ENCODE measurements at places on chromosomes 16 and 17.

- DNase-seq, result peak; percentile 96
Measured at GRCh38 chr17:51118330-51119195, 2.1 kb downstream of the SPAG9 start.

GRCh38 chr16:66103211-66103610 is 263.3 kb upstream of the CDH5 start:
- no peak for DNase-seq

GRCh38 chr17:81222620-81222905 is 202 bp downstream of the CEP131 start:
- no peak for DNase-seq

DNA sequence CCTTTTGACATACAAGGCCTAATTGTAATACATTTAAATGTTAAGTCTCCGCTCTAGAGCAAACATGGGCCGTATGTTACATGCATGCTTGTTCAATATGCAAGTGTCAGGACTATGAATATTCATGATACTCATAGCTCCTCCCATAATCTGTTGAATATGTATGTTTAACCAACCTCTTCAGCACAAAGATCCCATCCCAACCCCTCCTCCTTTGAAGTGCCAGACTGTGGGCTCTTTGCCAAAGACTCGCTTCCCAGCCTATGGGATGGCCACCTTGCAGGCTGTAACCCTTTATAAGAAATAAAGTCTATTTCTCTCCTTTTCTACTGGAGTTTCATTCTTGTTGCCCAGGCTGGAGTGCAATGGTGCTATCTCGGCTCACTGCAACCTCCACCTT is 156.2 kb downstream of the ABCC12 start:
- no peak for DNase-seq

DNA sequence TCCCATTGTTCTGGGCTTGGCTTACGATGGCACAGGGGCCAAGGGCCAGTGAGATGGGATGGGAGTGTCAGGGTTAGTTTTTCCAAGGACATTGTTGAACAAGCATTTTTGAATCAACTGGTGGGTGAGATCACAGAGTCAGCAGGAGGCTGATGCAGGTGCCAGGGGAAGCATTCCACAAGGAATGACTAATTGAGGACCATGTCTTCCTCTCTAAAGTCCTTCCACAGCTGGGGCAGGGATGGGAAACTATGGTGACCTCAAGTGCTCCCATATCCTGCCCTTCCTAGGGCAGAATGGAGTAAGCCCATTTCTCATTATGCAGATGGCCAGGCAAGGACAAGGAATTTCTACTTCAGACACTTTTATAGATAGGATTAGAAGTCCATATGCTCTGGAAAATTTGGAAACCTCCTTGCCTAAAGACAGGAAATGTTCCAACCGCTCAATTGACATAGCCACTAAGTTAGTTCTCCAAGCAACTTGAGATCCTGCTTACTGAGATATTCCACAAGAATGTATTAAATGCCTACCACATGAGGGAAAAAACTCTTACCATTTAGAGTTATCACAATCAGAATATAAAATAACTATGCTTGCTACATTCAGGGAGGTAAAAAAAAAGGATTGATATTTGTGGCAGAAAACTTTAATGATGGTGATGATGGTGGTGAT is 21.2 kb upstream of the ENGASE start:
- DNase-seq, result no peak

- no peak for DNase-seq
Measured at GRCh38 chr16:84143784-84144199, 1.2 kb downstream of the HSDL1 start.

- no peak for DNase-seq
Measured at GRCh38 chr16:9348912-9349311, 257.5 kb downstream of the HAPSTR1 start.

GRCh38 chr16:46927273-46927672 is 43.1 kb downstream of the GPT2 start:
- DNase-seq, result no peak

DNA sequence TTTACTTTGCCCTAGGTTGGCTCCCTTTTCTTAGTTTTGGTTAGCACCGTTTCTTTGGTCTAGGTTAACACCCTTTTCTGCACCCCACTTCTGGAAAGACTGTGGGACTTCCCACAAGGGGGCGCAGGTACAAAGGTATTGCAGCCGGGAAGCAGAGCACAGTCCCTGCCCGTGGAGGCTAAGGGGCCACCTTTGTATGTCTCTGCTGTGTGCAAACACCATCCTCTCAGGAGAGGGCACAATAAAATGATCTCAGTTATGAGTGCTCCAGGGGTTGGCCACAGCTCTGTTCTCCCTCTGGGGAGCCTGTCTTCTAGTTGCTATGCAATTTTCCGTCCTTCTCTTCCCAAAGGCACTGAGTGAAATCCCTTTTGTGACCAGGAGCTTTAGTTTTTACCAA is 28.4 kb upstream of the TMC5 start:
- peak; percentile 83 for DNase-seq

DNA sequence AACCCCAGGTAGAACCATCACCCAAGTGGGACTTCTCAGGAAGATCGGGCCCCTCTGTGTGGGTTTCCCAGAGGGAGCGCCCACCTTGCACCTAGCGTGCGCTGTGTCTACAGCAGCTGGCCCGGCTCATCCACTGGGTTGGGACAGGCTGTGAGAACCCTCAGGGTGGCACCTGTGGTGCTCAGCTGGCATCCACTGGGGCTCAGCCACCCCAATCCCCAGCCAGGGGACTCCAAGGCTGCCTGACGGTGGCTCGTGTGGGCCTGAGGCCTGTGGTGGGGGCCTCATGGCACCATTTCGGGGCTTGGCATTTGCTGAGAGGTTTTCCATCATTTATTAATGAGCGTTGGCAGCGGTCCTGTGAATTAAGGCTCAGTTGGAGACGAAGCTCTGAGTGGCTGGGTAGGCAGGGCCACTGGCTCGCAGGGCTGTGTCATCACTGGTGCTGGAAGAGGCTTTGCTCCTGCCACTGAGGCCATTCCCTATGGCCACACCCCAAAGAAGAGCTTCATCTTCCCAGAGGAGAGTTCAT is 28.5 kb downstream of the CACNG4 start:
- DNase-seq, result no peak

GRCh38 chr17:50848711-50849110 is 13.3 kb downstream of the WFIKKN2 start:
- DNase-seq, result no peak

DNA sequence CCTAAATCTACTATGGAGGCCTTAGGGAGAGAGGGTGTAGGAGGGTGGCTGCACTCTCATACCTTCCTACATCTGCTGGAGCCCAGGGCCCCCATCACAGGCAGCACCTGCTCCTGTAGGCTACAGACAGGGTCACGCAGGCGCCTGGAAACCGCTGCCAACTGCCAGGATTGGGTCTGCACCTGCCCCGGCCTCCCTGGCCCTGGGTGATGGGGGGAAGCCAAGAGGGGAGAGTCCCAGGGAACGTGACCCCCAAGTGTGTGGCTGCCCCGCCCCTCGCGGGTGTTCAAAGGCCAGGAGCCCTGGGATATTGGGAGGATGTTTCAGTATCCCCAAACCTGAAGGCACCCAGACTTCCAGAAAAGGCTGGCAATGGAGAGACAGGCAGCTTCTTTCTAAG is 5.6 kb upstream of the TEX19 start:
- DNase-seq, result peak; percentile 43

DNA sequence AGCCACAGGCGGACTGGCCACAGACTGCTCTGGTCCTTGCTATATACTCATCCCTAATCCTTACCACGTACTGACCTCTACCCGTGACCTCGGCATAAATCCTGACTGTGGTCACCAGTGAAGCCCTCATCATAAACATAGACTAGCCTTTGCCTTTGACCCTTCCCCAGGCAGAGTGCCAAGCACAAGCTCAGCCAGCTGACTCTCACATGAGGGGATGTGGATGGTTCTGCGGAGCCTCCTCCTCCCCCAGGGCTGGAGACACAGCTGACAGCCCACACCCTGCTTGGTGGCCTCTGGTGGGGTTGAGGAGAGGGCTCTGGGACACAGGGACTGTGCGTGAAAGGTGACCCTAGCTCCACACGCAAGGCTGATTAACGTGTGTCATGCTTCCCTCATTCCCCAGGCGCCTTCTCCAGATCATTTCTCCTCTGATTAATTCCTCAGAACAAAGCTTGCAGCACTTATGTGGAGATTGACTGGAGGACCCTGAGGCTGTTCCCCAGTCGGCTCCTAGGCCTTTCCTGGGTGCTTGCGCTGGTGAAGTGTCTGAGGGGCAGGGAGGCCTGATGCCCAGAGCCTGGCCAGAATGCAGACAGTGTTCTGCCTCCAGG is 241.5 kb upstream of the NLRP1 start:
- no peak for DNase-seq

DNA sequence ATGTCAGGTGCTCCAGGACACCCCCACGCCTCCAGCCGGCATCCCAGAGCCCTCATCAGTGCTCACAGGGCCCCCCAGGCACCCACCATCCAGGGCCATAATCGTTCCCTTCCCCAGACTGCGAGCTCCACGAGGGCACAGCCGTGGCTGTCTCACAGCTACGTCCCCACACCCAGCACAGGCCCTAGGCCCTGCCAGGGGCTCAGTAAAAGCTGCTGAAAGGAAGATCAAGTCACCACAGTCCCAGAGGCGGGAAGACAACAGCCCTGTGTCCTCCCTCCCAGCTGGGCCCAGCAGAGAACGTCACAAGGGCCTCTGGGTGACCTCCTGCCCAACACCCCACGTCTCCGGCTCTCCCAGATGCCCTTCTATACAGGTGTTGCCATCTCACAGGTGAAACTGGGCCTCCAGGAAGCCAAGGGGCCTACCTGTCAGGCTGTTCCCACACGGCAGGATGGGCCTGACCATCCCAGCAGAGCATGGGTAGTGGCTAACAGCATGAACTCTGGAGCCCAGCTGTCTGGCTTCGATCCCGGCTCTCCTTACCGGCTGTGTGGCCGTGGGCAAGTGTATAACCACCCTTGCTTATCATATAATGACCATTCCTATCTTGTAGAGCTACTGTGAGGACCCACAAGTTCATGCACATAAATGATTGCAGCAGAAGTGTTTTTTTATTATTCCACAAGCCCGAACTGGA is 17.9 kb downstream of the ARL2BP start:
- no peak for DNase-seq
